ENCODE measurements at places on chromosomes 12 and 14. TPM values are rescaled to one million over a fixed set of nuclear protein-coding genes. Genes with fewer than 3 reads are reported as not detected.

GLIPR1 gene
- 86.0 TPM for total RNA-seq

AQP5 gene
- total RNA-seq = 0.82 TPM

YARS2 gene
- total RNA-seq = 11.1 TPM

DBX2 gene
- not detected for total RNA-seq

IRF9 gene
- total RNA-seq = 68.4 TPM

EFS gene
- 1.1 TPM for total RNA-seq

FOXG1 gene
- total RNA-seq = not detected

PLEKHG7 gene
- total RNA-seq = not detected

EXOC3L4 gene
- not detected for total RNA-seq

CLMN gene
- total RNA-seq = 0.23 TPM

TAC3 gene
- not detected for total RNA-seq

OVCH1 gene
- total RNA-seq = 0.70 TPM

CFAP54 gene
- 1.6 TPM for total RNA-seq

CELA1 gene
- not detected for total RNA-seq

HRK gene
- not detected for total RNA-seq

RNF212B gene
- total RNA-seq = not detected

OR4L1 gene
- not detected for total RNA-seq

GPR68 gene
- total RNA-seq = 7.1 TPM

OR10P1 gene
- total RNA-seq = not detected

All from smooth muscle cell of the coronary artery (primary cell).